Stimulated activated CD4-positive, alpha-beta T cell treated with anti-CD3 and anti-CD28 coated beads, Interleukin-15, amount 100 ng/mL, for 1 hour (primary cell): ENCODE measurements at places on chromosomes 16 and 17.
A peak's percentile ranks its signal among the peaks of the same experiment; 100 is the strongest.

- DNase-seq, result peak; percentile 4
Measured at GRCh38 chr17:62652251-62653001, 25.0 kb downstream of the MRC2 start.

- no peak for DNase-seq
Measured at GRCh38 chr17:55709440-55709839, 13.2 kb downstream of the TMEM100 start.

DNA sequence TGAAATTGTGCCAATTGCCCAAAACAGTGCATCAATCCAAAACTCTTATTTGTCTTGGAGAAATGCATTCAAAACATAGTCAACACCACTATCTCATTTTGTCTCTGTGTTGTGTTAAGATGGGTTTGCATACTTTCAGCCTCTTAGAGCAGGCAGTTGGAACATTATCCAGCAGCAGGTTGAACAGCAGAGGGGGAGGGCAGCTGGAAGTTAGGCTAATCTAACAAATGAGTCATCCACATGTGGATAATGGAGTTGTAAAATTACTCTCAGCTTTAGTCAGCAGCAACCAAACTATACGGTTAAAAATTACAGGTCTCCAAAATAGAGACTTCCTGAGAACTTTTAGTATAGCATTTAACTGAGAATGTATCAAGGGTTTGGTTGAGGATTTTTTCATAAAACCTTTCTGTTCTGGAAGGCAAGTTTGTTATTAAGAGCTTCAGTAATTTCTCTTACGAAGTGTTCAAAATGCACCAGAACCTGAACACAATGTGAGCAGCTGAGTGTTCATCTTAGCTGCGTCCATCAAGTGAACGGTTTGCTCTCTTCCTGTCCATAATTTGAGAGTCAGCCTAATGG is 46.3 kb downstream of the PRKCA start:
- no peak for DNase-seq

- DNase-seq, result no peak
Measured at GRCh38 chr16:25812215-25812614, 120.5 kb downstream of the HS3ST4 start.

GRCh38 chr16:54846766-54847165 is 83.9 kb upstream of the IRX5 start:
- DNase-seq, result no peak

GRCh38 chr17:44533533-44534246 is 23.6 kb upstream of the FZD2 start:
- peak; percentile 65 for DNase-seq
